ENCODE measurements at places on chromosomes 16 and 17.

DNA sequence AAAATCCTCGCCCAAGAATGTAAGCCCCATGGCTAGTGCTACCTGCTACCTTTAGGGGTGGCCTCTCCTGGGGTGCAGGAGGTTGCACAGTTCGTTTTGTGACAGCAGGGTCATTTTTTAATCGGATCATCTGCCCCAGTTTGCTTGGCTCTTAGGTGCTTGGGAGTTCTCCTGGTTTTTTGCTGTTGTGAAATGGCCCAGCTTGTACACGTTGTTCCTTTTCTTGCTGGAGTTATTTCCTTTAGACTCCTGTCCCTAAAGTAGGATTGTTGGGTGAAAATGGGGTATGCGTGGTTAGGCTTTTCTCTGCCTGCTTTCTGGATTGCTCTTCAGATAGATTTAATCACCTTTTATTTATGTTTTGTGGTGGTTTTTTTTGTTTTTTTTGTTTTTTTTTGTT lies 25.8 kb downstream of the ABCC1 start:
- DNase-seq: no peak
- no peaks in the 10 kb centered on the region for H3K27me3 ChIP-seq
- H3K27ac ChIP-seq: no peak overlapping the region
- H3K4me3 ChIP-seq: no peak overlapping the region

DNA sequence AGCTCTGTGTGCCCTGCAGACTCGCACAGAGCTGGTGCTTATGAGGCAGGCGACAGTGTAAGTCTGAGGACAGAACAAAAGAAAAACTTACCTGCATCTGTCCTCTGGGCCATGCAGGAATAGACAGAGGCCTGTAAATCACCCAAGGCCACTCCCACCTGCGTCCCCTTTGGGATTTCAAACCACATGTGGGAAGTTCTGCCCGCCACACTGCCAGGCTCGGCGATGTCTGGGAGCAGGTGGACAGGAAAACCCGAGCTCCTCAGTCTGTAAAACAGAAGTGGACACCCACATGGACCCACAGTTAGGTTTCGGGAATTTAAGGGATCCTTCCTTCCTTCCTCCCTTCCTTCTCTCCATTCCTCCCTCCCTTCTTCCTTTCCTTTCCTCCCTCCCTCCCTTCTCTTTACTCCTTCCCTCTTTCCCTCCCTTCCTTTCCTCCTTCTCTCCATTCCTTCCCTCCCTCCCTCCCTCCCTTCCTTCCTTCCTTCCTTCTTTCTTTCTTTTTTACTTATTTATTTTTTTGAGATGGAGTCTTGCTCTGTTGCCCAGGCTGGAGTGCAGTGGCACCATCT lies 12.0 kb upstream of the TRPV1 start:
- no peaks in the 10 kb centered on the region for H3K27me3 ChIP-seq
- H3K4me3 ChIP-seq: no peak overlapping the region
- DNase-seq: no peak
- peaks cover 43% of the 10 kb centered on the region for H3K36me3 ChIP-seq
- H3K4me1 ChIP-seq: no peaks in the 10 kb centered on the region
- no peak overlapping the region for H3K27ac ChIP-seq

- H3K36me3 ChIP-seq: no peaks in the 10 kb centered on the region
- H3K27me3 ChIP-seq: peaks cover 31% of the 10 kb centered on the region
- H3K4me1 ChIP-seq: no peaks in the 10 kb centered on the region
- DNase-seq: no peak
- H3K27ac ChIP-seq: no peak overlapping the region
Observed at GRCh38 chr17:72222661-72223380, 102.0 kb downstream of the SOX9 start.

GRCh38 chr17:37123941-37124820 lies 175.4 kb downstream of the AATF start:
- H3K4me3 ChIP-seq: no peak overlapping the region
- H3K27me3 ChIP-seq: no peaks in the 10 kb centered on the region
- H3K4me1 ChIP-seq: no peaks in the 10 kb centered on the region
- peaks cover 10% of the 10 kb centered on the region for H3K36me3 ChIP-seq
- no peak overlapping the region for H3K27ac ChIP-seq
- DNase-seq: no peak

GRCh38 chr16:13937411-13937810 lies 17.5 kb downstream of the ERCC4 start:
- H3K27me3 ChIP-seq: no peaks in the 10 kb centered on the region
- H3K36me3 ChIP-seq: peaks cover 30% of the 10 kb centered on the region
- H3K27ac ChIP-seq: no peak overlapping the region
- no peaks in the 10 kb centered on the region for H3K4me1 ChIP-seq
- H3K4me3 ChIP-seq: no peak overlapping the region

DNA sequence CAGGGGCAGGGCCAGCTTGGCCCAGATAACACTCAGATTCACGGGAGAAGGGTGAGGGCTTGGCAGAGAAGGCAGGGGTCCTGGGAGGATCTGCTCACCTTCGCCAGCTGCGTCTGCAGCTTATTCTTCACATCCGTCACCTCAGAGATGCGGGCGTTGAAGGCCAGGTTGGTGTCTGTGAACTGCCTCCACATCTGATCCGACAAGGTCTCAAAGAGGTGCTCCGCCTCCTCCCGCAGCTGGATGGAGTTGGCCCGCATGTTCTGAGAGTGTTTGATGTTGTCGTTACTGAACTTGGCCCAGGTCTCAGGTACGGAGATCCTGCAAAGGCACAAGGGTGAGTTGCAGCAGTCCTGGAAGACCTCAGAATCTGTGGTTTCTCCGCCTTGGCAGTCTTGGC lies 18.9 kb downstream of the TEKT5 start:
- no peaks in the 10 kb centered on the region for H3K4me1 ChIP-seq
- no peak overlapping the region for H3K4me3 ChIP-seq
- H3K27me3 ChIP-seq: peaks cover 33% of the 10 kb centered on the region
- no peak overlapping the region for H3K27ac ChIP-seq
- no peak for DNase-seq

- H3K27me3 ChIP-seq: no peaks in the 10 kb centered on the region
- H3K4me1 ChIP-seq: peaks cover 3% of the 10 kb centered on the region
- no peak overlapping the region for H3K4me3 ChIP-seq
- DNase-seq: no peak
- H3K27ac ChIP-seq: no peak overlapping the region
- H3K36me3 ChIP-seq: peaks cover 10% of the 10 kb centered on the region
Observed at GRCh38 chr16:90000733-90001427, 18.4 kb downstream of the DBNDD1 start.

GRCh38 chr16:4244254-4245076 lies 2.6 kb upstream of the SRL start:
- no peak overlapping the region for H3K27ac ChIP-seq
- H3K36me3 ChIP-seq: no peaks in the 10 kb centered on the region
- no peaks in the 10 kb centered on the region for H3K4me1 ChIP-seq
- H3K4me3 ChIP-seq: no peak overlapping the region
- H3K27me3 ChIP-seq: peaks cover 31% of the 10 kb centered on the region

DNA sequence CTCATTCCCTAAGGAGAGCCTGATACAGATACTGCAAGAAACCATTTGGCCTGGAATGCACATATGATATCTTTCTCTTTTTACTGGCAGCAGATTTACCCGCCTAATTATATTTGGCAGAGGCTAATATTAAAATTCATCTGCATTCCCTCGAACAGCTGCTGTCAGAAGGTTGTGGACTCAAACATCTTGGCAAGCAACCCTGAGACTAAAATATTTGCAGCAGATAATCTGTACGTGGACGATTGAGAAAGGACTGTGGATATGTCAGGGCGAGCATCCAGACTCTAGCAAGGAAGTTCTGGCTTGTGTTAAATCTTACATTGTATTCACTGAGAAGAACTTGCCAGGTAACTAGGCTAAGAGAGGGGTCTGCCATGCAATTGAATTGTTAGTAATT lies 65.2 kb downstream of the SNX20 start:
- DNase-seq: no peak
- no peak overlapping the region for H3K27ac ChIP-seq
- H3K4me3 ChIP-seq: no peak overlapping the region
- no peaks in the 10 kb centered on the region for H3K36me3 ChIP-seq
- H3K27me3 ChIP-seq: peaks cover 11% of the 10 kb centered on the region

GRCh38 chr17:59342681-59343131 lies 11.3 kb downstream of the YPEL2 start:
- H3K27ac ChIP-seq: peak overlapping the region; percentile 1
- no peak for DNase-seq
- peaks cover 41% of the 10 kb centered on the region for H3K4me1 ChIP-seq
- H3K27me3 ChIP-seq: no peaks in the 10 kb centered on the region
- no peak overlapping the region for H3K4me3 ChIP-seq

GRCh38 chr17:73657473-73658116 lies 13.3 kb upstream of the SDK2 start:
- no peaks in the 10 kb centered on the region for H3K4me1 ChIP-seq
- H3K36me3 ChIP-seq: peaks cover 2% of the 10 kb centered on the region
- H3K27me3 ChIP-seq: peaks cover 10% of the 10 kb centered on the region
- H3K4me3 ChIP-seq: no peak overlapping the region
- no peak for DNase-seq

GRCh38 chr16:54459509-54460262 lies 173.1 kb upstream of the IRX3 start:
- DNase-seq: no peak
- H3K4me3 ChIP-seq: no peak overlapping the region
- H3K27ac ChIP-seq: no peak overlapping the region
- no peaks in the 10 kb centered on the region for H3K4me1 ChIP-seq

DNA sequence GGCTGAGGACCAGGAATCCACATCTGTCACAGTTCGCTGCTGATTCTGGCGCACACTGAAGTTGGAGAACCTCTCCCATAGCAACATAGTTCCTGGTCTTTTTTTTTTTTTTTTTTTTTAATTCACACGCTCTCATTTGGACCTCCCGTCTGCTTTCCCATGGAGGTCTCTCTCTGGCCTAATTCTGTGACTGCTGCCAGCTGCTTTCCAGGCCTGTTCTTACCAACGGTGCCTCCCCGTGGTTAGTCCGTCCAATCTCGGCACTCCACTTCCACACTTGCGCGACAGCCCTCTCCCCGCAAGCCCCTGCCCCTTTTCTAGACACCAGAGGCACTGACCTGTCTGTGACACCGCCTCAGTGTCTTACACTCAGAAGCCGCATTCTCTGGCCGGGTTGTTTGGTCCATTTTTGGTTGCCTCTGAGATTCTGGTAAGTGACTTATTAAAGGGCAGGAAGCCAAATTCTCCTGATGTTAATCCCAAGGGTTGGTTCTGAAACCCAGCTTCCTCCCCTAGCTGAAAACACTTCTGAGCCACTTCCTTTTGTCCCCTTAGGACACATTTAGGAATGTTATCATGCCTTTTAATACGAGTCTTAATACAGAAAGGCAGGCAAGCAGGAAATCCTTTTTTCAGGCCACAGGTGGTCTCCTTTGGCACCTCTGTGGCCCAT lies 1.1 kb upstream of the AKTIP start:
- H3K27ac ChIP-seq: peak overlapping the region; percentile 96
- peak overlapping the region; percentile 90 for H3K4me3 ChIP-seq
- peaks cover 38% of the 10 kb centered on the region for H3K4me1 ChIP-seq
- peaks cover 12% of the 10 kb centered on the region for H3K36me3 ChIP-seq

DNA sequence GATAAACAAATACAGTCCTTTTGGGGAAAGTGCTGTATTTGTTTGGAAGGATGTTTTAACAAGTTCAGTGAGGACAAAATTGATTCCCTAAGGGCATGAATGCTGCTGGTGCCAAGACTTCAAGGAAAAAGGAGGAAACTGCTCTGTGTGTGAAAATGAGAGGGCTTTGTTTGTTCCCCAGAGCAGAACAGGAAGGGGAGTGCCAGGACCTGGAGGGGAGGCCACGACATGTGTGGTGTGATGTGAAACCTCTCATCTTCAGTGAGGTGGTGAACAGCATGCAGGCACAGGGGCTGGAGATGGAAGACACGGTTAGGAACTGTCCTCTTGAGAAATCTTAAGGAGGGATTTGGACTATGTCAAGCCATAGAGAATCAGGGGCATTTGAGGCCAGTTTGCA lies 46.6 kb upstream of the GRIN2A start:
- no peaks in the 10 kb centered on the region for H3K36me3 ChIP-seq
- no peak overlapping the region for H3K27ac ChIP-seq
- no peaks in the 10 kb centered on the region for H3K4me1 ChIP-seq

DNA sequence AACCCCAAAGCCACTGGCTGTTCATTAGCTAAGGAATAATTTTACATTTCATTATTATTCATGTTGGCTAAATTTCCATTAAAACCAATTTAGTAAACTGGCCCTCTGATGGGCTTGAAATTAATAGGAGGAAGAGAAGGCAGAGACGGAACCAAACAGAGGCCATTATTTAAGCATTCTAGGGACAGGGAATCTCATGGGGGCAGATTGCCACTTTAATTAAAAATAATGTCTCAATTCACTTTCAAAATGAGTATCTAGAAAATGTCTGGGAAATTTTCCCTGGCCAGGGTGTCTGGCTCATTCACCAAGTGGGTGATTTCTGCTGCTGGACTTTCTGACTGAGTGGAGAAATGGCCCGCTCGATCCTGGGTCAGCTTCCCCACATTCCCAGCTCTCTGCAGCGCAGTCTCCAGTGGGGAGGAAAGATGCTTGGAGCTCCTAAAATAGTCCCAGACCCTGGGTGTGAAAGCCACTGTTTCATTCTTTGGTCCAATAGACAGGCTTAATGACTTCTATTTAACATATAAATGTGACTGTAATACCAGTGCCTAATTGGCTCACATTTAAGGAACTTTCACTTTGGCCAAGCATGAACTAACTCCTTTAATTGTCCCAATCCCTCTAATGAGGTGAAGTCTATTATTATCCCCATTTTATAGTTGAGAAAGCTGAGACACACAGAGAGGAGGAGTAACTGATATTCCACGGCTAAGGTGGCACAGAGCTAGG lies 64.3 kb downstream of the IRX6 start:
- H3K27me3 ChIP-seq: peaks cover 31% of the 10 kb centered on the region
- no peaks in the 10 kb centered on the region for H3K36me3 ChIP-seq
- H3K4me3 ChIP-seq: no peak overlapping the region

DNA sequence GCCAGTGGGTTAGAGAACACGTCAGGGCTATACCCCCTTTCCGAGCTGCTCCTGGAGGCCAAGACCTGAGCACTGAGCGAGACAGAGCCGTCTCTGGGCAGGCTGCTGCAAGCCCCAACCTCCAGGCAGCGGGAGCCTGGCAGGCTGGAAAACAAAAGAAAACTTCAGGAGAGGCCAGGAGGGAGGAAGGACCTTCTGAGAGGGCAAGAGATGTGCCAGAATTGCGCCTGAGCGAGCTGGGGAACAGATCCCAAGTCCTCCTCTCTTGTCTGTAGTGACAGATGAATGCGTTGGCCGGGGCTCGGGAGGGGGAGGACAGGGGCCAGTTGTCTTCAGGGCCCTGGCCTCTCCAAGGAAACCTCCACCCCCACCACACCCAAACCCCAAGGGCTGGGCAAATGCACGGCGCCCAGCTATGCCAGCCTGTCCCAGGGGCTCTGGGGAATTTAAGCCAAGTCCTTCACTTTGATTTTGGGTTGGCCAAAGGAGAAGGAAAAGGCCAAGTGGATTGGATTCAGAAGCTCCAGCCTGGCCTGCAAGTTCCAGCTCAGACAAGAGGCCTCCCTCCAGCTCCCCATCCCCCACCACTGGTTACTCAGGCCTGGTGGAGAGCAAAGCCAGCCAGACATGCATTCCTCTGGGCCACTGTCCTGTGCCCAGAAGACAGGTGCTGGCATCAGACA lies 18.1 kb downstream of the SDK2 start:
- no peaks in the 10 kb centered on the region for H3K36me3 ChIP-seq
- peaks cover 29% of the 10 kb centered on the region for H3K27me3 ChIP-seq
- no peaks in the 10 kb centered on the region for H3K4me1 ChIP-seq
- no peak for DNase-seq
- H3K4me3 ChIP-seq: no peak overlapping the region

All from effector memory CD8-positive, alpha-beta T cell (primary cell).